ENCODE measurements at places on chromosomes 1 and 21.
A peak's percentile ranks its signal among the peaks of the same experiment; 100 is the strongest.

GRCh38 chr1:48536477-48536876, 64.5 kb upstream of the SPATA6 start:
- no peak for DNase-seq

DNA sequence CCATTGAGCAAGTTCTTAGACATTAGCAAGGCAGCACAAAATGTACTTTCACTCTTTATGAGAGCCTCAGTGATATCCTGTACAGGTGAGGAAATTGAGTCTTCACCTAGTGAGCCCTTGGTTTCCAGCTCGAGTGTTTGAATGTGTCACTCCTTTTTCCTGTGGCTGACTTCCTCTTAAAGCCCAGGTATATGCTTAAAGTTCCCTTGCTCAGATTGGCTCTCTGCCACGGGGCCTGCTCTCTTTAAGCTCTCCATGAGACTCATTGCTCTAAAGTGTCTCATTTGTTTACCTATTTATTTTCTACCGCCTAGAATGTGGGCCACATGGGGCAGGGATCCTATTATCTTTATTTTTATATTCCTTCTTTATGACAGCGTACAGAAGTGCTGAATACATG, 324.9 kb downstream of the SIPA1L2 start:
- DNase-seq = no peak

- DNase-seq = peak; percentile 5
Measured at GRCh38 chr1:10694274-10694632, 102.2 kb downstream of the CASZ1 start.

DNA sequence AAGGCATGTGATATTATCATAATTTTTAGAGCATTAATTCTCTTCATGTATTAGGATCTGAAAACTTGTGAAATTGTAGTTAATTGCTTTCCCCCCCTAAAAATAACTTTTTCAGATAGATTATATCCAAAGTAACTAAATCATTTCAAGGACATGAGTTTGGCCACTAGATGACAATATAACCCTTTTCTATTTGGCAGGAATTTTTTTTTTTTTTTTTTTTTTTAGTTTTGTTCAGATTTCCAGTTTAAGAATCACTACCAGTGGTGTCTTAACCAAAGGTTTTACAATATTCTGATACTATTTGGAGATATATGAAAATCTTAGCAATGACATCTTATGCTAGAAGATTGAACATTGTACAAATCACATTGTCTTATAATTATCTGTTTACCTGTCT, 370.8 kb downstream of the AMY1C start:
- no peak for DNase-seq

DNA sequence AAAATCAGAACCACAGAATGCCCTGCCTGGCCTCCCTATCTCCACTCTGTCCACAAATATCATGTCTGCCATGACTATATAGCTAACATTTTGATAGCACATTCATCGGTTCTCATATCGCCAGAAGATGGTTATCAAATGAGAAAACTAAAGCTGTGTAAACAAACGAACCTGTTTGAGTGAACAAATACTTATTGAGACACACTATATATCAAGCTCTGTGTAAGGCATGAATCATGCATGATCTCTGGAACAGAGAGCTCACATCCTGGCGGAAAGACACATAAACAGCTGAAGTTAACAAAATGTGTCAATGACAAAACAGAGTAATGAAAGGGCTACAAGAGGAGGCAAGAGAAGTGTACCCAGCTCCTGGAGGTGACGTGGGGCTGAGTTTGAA, 13.1 kb downstream of the KCND3 start:
- no peak for DNase-seq

DNA sequence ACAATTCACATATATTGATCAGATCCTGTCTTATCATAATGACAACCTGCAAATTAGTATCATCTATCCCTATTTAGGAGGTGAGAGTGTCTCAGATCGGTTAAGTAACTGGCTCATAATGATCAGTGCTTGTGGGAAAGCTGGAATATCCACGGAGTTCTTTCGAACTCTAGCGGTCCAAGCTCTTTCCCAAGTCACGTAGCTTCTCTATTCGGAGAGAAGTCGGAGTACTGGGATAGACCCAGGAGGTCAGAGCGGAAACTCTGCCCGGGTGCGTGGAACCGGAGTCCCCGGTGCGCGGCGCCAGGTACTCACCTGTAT, 339 bp downstream of the PTGS2 start:
- peak; percentile 33 for DNase-seq

- DNase-seq = no peak
Measured at GRCh38 chr1:39003794-39004193, 12.7 kb downstream of the AKIRIN1 start.

GRCh38 chr1:1281533-1282321, 1.5 kb downstream of the SCNN1D start:
- peak; percentile 76 for DNase-seq

- DNase-seq = no peak
Measured at GRCh38 chr1:43415901-43416300, 26.2 kb downstream of the SZT2 start.

DNA sequence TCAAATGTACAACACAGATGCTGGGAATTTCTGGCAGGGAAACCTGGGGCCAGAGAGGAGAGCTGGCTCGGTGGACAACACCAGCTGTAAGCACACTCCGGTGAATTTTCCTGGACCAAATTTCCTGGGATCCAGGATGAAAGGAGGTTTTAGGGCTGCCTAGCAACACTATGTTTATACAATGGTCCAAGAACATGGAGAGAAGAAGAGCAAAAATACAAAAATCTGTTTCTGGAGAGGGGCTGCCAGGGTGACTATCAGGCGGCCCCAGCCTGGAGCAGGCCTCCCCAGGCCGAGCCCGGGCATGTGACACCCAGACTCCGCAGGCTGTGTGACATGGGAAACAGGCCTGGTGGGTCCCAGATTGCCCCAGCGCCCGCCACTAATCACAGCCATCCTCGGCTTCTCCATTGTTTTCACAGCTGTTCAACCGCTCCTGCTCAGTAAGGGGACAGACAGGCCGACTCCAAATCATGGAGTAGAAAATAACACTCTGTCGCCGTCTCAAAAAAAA, 336.0 kb upstream of the NFIA start:
- no peak for DNase-seq

DNA sequence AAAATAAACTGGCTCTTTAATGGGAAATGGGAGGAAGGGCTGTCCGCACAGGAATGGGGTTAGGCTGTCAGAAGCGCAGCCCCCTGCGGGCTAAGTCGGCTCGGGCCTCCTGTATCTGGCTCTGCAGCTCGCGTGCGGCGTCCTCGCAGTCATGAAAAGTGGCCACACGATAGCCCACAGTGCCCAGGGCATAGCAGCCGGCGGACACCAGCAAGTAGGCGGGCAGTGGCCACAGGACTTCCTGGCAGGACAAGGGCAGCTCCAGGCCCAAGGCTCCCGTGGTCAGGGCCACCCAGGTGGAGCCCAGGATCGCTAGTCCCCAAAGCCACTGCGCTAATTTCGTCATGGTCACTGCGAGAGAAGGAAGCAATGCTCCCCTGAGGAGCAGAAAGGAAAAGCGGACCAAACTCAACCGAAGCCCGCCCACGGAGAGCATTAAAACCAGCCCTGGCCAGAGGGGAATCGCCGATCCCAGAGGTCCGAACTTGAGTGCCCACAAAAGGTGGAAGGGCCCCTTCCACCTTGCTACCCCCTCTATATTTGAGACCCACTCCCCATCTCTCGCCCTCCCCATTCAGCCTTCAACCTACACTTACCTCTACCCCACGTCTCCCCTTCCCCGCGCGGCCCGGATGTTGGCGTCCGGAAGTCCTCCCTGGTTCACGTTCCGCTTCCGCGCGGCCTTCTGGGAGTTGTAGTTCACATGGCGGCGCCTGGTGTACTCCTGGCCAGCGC, at the start of gene DPM3:
Gene DPM3, minus strand, starts transcription at position 637 of the 735 bp plus-strand sequence. Its CDS starts 291 bp downstream, at position 346.
- DNase-seq = peak; percentile 74

DNA sequence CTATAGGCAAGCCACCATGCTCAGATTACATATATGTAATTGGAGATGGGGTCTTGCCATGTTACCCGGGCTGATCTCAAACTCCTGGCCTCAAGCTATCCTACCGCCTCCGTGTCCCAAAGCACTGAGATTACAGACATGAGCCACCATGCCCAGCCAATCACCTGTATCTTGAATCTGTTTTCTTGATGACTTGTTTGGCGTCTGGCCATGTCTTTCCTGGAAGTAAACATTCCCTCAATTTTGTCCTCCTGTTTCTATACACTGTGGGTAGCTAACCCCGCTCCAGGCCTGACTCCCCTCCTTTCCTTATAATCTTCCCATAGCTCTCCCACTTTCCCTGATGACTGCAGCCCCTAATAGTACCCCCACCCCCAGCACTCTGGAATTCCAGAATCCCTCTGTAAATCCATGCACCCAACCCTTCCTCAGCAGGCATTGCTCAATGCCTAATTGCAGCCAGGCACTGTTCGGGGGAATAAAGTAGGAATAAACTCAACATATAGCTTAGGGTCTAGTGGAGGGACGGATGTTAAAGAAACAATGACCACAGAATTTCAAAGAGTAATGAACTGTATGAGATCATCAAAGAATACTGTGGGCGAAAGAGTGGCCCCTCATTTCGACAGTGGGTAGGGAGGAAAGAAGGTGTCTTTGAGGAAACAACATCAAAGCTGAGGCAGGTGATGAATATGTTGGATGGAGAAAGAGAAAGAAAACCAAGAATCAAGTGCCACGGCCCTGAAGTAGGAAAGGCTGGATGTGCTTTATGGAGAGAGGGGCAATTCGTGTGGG, 161.5 kb downstream of the ADSS2 start:
- DNase-seq = peak; percentile 9

DNA sequence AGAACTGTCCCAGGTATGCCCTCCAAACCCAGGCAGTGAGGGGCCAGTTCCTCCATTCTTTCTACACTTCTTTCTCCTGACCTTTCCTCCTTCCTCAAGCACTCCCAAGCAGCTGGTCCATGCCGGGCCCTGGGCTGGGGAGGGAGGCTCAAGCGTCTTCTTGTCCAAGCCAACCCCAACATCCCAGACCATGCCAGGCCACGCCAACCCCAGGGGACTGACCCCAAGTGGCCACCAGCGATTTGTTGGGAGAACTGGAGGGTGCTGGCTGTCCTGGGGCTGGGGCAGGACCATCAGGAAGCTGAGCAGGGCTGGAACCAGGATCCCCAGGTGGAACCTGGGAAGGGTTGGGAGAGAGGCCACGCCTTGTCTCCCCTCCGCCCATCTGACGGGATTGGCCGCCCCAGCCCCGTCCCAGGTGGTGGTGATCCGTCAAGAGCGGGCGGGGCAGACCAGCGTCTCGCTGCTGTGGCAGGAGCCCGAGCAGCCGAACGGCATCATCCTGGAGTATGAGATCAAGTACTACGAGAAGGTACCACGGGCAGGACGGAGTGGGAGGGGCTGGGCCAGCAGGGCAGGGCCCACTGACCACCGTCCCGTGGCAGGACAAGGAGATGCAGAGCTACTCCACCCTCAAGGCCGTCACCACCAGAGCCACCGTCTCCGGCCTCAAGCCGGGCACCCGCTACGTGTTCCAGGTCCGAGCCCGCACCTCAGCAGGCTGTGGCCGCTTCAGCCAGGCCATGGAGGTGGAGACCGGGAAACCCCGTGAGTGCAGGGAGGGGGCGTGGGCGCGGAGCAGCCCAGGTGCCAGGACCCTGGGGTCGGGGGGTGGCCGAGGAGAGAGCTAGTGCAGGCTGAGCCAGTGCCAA, 29.9 kb downstream of the EPHA8 start:
- DNase-seq = no peak

DNA sequence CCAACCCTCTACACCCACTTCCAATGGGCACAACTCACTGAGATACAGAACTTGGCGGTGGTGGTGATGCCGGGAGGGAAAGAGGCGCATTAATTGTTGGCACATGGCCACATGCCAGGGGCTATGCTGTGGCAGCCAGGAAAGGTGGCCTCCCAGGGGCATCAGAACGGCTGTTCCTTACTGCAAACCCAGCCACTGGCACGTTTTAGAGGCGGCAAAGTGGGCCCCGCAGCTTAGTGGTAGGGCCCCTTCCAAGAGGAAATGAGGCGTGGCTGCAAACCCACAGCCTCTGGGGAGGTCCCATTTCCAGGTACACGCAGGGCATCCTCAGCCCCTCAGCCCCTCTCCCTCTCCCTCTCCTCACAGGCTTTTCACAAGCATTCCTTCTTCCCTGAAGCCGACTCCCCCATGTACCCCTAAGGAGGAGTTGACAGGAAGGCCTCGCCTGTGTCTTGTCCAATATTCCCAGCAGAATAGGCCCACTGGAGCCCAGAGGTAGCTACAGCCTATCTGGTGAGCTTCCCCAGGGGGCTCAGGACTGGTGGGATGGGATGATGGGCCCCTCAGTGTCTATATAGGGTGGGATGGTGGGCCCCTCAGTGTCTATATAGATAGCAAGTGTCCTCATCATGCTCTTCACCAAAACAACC, 166.2 kb downstream of the CLIC6 start:
- DNase-seq = no peak

- no peak for DNase-seq
Measured at GRCh38 chr1:31166462-31166861, 73.2 kb downstream of the NKAIN1 start.

DNA sequence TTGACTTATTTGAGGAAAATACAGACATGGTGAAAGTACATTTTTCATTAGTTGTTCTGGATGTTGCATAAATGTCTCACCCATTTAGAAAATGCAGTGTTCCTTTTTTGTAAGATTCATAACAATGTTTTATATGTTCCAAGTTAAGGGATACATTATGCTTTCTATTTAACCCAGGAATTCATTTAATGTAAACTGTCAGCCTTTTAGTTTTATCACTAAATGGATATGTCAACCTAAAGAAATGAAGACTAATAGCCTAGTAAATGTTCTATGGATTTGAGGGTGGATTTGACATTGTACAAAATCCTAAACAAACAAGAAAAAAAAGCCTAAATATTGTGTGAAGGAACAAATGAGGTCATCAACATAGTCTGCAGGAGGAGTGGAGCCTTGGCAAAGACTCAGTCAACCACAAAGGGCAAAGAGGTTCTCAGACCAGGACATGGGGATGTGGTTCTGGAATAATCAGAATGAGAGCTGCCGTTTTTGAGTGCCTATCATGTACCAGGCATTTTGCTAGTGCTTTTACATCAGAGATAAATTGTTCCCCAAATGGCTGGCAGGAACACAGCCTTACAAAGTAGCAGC, 8.8 kb upstream of the INSL5 start:
- DNase-seq = peak; percentile 71

GRCh38 chr21:40844935-40845334, 2.0 kb downstream of the DSCAM start:
- DNase-seq = no peak

DNA sequence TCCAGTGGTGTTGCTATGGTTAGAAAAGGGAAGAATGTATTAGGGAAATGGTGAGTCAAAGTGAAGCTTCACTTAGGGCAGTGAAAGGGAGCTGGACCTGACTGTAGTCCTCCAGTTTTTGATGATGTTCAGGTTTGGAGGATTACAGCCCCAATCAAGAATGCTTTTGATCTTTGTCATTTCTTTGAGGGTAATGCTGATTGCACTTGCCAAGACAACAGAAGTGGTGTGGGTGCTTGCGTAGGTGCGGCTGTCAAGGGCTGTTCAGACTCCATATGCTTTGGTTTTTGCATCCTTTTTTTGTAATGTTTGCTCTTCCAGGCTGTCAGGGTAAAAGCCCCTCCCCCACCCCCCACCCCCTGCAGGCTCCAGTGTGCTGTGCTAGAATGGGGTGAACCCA, 38.9 kb downstream of the HHAT start:
- no peak for DNase-seq
